ENCODE measurements at places on chromosomes 7 and 10.

DNA sequence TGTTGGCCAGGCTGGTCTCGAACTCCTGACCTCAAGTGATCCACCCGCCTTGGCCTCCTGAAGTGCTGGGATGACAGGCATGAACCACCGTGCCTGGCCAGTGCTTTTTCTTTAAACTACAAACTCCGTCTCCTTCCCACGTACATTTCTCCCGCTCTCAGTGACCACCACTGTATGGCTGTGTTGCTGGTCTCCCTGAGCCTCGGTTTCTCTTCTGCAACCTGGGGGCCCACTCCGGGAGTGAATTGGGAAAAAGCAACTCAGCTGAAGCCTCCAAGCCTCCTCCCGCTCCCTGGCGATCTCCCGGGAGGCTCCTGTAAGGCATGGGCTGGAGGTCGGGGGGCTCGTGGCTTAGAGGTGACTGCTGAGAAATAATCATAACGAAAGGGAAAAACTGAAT lies 136.3 kb downstream of the ELFN1 start:
- DNase-seq: no peak

DNA sequence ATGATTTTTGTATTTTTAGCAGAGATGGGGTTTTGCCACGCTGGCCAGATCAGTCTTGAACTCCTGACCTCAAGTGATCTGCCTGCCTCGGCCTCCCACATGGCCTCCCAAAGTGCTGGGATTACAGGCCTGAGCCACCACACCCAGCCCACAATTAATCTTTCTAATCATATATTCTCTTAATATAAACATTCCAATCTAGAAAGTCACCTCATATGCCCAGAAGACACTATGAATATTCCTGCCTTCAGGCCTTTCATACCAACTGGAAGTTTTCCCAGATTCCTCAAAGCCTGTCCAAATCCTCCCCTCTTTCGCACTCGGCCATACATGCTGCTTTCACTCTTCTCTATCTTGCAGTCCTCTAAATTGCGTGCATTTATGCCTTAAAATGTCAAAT lies 32.6 kb downstream of the PDZD8 start:
- DNase-seq: no peak

DNA sequence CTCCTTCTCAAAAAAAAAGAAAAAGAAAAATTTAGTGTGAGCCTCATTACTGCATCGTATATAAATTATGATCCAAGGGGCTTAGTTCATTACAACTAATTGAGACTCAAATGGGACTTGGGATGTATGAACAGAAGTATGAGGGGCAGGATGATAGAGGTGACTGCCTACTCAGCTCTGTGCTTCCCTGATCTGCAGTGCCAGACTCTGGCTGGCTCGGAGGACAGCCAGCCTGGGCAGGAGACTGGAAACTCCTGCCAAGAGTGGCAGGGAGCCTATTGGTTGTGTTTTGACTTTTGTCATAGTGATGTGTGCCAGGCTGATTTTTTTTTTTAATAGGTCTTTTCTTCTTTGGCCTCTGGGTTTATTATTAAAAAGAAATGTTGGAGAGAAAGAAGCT lies 73.8 kb upstream of the GTF2IRD1 start:
- DNase-seq: no peak

GRCh38 chr7:92161271-92161670 lies 17.7 kb downstream of the LRRD1 start:
- no peak for DNase-seq

DNA sequence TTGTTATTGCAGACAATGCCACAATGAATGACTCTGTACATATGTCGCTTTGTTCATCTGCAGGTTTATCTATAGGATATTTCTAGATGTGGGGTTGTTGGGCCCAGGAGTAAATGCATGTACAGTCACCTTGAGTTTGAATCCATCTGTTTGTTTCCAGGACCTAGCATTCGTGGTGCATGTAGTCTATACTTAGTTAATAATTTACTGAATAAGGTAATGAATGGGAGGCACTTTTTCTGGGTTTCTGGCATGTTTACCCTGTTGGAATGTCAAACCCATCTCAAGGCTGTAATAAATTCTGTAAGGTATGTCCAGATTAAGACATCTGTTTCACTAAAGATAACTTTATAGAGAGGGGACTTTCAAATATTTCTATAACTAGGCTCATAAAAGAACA lies 23.5 kb downstream of the HECTD2 start:
- DNase-seq: no peak

DNA sequence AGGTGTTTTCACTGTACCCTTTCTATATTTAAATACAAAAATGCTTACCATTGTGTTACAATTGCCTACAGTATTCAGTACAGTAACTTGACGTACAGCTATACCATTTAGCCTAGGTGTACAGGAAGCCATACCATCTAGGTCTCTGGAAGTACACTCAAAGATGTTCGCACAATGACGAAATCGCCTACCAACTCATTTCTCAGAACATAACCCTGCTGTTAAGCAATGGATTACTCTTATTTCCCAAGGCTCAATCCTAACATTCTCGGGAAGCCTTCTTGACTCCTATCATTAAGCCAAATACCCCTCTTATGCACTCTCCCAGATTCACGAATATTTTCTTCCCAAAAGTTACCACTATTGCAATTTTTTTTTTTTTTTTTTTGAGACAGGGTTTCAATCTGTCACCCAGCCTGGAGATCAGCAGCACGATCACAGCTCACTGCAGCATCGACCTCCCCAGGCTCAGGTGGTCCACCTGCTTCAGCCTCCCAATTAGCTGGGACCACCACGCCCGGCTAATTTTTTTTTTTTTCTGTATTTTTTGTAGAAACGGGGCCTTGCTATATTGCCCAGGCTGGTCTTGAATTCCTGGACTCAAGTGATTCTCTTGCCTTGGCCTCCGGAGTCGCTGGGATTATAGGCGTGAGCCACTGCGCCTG lies 1.5 kb downstream of the CWF19L1 start:
- no peak for DNase-seq

- no peak for DNase-seq
These were observed 778 bp upstream of the TRIM8 start for GRCh38 chr10:102643336-102644065.

- DNase-seq: no peak
These were observed 18.8 kb upstream of the MET start for GRCh38 chr7:116653204-116653603.

GRCh38 chr7:148717266-148717793 lies 18.6 kb downstream of the CUL1 start:
- DNase-seq: no peak

DNA sequence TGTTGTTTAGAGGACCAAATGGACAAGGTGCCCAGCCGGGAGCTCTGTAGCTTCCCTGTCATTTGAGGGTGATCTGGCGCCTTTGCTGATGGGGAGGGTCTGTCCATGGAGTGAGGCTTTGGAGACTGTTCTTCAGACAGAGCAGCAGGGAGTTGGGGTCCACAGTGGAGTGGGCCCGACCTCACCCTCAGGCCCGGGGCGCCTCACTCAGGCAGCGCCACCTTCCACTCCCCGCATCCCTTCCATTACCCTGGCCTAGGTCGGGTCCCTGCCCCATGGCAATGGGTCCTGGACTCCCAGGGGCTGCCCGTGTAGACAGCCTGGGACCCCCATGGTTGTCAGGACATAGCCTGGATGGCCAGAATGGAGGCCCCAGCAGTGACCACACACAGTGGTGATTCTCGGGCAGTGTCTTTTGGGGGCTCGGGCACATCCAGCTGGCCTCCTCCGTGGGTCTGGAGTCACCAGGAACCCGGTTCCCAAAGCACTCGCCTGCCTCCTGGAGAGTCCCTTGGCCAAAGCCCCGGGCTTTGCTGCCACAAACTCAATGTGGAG lies 38.5 kb downstream of the TCERG1L start:
- DNase-seq: no peak

- no peak for DNase-seq
These were observed 74.5 kb upstream of the VKORC1L1 start for GRCh38 chr7:65798111-65799075.

DNA sequence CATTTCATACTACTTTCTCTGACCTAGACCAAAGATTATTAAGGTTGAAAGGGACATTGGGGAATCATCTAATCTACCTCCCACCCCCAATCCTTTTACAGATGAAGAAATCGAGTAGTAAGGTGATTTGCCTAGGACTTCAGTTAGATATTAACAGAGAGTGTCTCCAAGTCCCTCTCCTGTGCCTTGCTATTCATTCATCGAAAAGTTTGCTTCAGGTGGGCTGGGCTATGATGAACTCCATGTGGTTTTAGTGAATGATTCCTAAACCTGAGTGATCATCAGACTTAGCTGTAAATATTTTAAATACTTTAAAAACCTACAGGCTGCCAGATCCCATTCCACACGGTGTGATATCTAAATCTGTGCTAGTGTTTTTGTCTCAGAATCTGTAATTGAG lies 259.4 kb upstream of the SORCS1 start:
- no peak for DNase-seq

- DNase-seq: no peak
These were observed 3.0 kb upstream of the PRSS1 start for GRCh38 chr7:142746264-142746663.

DNA sequence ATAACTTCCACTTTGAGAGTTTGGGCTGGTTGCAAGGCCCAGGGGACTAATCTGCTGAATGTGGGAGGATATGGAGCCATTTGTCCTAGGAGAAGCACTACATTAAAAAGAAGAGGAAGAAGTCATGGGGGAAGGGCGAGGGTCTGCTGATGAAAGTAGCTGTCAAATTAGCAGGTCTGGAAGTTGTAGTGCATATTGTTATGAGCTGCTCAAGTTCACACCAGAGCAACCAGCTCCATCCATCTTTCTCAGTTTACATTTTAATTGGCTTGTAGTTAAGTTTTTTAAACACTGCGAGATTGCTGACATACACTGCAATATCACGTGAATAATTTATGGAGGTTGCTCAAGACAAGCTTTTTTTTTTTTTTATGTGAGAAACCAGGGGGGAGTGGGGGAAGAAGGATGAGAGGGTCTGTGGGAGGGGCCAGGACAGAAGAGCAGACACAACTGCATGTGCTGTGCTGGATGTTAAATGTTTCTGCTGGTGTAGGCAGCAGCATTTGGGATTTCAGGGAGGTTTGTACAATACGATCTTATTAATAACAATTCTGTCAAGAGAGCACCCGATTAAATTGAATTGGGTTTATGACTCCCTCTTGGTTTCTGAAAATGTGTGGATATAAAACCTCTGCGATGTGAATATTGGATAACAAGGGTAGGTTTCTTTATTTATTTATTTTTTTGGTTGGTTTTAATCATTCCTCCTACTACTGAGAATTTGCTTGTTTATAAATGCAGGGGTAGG lies 759.0 kb upstream of the GALNT17 start:
- no peak for DNase-seq

DNA sequence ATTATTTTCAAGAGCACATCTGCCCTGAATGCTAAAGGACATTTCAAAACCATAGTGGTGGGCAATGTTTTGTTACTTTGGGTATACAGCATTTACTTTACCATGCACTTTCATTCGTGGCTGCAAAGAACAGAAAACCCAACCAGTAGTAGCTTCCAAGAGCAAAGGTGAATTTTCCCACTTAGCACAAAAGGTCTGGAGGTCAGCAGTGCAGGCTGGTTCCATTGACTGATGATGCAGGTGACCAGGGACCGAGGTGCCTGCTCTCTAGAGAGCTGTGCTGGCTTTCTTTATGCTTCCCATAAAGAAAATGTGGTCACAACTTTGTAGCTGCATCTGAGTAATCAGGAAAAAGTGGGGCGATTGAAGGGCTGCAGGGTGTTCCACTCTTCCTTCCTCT lies 240.0 kb downstream of the BICC1 start:
- no peak for DNase-seq

GRCh38 chr10:6153845-6154244 lies 48.9 kb upstream of the PFKFB3 start:
- DNase-seq: no peak

DNA sequence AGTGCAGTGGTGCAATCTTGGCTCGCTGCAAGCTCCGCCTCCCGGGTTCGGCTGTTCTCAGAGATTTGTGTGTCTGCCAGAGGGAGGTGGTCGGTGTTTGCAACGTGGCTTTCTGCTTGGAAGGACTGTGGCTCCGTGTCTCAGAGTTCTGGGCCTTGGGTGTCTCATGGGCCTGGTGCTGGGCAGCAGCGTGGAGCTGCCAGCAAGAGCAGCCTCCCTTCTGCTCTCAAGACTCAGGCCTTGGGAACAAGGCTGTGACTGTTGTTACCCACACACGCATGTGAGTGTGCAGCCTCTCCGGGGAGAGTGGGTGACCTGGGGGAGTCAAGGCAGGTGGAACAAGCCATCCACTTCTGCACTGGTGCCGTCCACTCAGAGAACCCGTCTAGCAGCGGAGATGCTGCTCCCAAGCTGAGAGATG lies 52.0 kb downstream of the VIPR2 start:
- DNase-seq: no peak

GRCh38 chr10:124701881-124702656 lies 42.1 kb downstream of the FAM53B start:
- no peak for DNase-seq

DNA sequence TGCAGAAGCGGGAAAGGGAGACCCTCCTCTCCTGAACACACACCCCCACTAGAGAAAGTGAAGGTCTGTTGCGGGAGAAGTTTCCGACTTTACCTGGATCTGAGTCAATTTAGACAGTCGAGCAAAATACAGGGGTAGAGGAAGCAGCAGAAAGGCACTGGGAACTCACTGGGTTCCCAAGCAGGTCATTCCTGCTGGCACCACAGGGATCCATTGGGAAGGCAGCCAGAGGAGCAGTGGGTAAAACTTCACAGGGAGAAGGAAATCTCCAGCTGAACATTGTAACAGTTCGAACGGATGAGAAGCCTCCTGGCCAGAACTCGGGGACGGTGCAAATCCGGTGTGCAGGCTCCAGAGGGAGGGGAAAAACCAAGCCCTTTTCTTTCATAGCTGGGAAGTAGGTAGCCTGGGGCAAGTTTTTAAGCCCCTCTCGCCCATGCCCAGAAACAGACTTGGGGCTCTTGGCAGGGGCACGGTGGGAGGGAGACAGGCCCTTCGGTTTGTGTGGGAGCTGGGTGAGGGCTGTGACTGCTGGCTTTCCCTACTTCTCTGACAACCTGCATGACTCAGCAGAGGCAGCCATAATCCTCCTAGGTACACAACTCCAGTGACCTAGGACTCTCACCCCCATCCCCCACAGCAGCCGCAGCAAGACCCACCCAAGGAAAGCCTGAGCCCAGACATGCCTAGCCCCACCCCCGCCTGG lies 51.9 kb downstream of the DDC start:
- no peak for DNase-seq

DNA sequence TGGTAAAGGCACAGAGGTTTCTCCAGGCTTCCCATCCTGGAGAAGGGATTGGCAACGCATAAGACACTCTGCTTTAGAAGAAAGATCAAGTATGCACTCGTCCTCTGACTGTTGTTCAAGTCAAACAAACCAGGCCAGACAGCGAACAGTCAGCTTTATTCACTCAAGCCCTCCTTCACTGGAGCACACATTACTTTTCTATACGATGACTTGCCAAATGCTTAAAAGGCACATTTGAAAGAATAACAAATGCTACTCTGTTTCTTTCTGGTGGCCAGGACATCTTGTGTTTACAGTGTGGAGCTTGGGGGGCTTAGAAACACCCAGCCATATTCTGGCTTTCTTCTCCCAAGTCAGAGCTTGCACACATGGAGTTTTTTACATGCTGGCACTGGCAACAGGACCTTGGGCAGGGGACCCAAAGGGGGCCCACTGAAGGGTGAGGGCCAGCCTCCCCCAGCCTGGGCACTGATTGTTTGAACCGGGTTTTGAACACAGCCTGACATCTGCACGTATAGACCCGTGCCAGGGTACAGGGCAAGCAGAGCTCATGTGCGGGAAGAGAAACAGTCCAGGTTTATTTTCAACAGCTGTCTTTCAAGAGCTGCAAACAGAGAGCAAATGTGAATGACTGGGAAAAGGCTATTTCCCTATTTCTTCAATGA lies 33.3 kb upstream of the FGFR2 start:
- DNase-seq: no peak

- no peak for DNase-seq
These were observed 1009.7 kb upstream of the CELF2 start for GRCh38 chr10:10007957-10008356.
